Caco-2 (cell line): ENCODE measurements at places on chromosomes 16 and 17. TPM values are rescaled to one million over a fixed set of nuclear protein-coding genes. Genes with fewer than 3 reads are reported as not detected.

Gene PTGES3L
- total RNA-seq, result 1.1 and 1.2 TPM in 2 replicates

DNA sequence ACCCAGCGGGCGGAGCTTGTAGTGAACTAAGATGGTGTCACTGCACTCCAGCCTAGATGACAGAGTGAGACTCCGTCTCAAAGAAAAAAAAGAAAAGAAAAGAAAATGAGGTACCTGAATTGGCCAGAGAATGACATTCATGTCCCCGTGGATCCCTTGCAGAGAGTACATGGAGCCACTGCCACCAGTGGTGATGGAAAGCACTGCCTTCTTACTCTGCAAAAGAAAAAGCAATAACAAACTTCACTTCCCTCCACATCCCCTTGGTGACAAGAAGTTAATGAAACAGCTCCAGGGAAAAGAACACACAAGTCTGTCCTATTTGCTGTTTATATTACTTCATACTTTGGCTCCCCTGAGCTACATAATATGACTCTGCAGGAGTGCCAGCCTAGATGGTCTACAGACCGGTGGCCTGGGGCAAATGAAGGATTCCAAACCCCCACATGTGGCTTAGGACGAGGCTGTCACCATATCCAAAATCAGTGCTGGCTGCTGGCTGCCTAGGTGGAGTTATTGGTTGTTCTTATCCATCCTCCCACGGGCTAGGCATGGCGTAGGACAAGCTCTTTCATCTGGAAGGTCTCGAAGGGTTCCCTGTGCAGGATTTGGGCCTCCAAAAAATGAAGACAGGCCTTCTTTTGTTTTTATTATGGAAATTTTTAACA, 13.3 kb downstream of the NQO1 start:
- no peaks in the 10 kb centered on the region for H3K27me3 ChIP-seq
- no peak overlapping the region for H3K27ac ChIP-seq
- H3K4me1 ChIP-seq, result no peaks in the 10 kb centered on the region
- no peak for DNase-seq
- H3K36me3 ChIP-seq, result peaks cover 8% of the 10 kb centered on the region

GRCh38 chr17:72576289-72576759, 455.5 kb downstream of the SOX9 start:
- no peak for DNase-seq
- no peaks in the 10 kb centered on the region for H3K27me3 ChIP-seq
- H3K4me3 ChIP-seq, result no peak overlapping the region
- peaks cover 25% of the 10 kb centered on the region for H3K4me1 ChIP-seq

DNA sequence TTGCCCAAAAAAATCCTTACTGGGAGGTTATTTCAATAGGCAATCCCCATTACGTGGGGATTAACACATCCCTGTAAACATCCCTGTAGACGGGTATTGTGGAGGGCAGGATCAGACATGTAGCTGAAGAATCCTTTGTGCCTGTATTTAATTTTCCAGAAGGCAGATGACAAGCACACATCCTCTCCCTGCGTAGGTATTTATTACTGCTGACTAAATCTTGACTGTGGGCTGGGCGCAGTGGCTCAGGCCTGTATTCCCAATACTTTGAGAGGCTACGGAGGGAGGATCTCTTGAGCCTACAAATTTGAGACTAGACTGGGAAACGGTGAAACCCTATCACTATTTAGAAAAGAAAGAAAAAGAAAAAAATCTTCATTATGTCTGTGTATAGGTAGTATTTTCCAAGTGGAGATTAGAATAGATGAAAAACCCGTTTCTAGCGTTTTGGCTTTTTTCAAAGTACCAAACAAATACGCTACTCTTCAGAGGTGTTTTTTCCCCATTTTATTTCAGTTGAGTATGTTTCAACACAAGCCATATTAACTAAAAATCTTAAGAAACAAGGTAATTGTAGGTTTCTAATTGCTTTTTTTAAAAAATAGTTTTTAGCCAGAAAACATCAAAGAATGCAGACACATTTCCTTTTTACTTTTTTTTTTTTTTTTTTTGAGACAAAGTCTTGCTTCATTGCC, 1.5 kb upstream of the MARF1 start:
- H3K27ac ChIP-seq, result peak overlapping the region; percentile 92
- no peaks in the 10 kb centered on the region for H3K36me3 ChIP-seq
- H3K4me3 ChIP-seq, result peak overlapping the region; percentile 74; the same call in 1 of the 2 replicates

GRCh38 chr17:416293-417206, 63.9 kb upstream of the RPH3AL start:
- peaks cover 18% of the 10 kb centered on the region; the same call in 1 of the 2 replicates for H3K4me1 ChIP-seq
- H3K36me3 ChIP-seq, result no peaks in the 10 kb centered on the region
- H3K4me3 ChIP-seq, result no peak overlapping the region
- H3K27me3 ChIP-seq, result no peaks in the 10 kb centered on the region

GRCh38 chr17:53449324-53449723, 373.4 kb upstream of the KIF2B start:
- no peaks in the 10 kb centered on the region for H3K27me3 ChIP-seq
- no peaks in the 10 kb centered on the region for H3K36me3 ChIP-seq
- no peak for DNase-seq
- H3K4me3 ChIP-seq, result no peak overlapping the region
- H3K27ac ChIP-seq, result no peak overlapping the region

DNA sequence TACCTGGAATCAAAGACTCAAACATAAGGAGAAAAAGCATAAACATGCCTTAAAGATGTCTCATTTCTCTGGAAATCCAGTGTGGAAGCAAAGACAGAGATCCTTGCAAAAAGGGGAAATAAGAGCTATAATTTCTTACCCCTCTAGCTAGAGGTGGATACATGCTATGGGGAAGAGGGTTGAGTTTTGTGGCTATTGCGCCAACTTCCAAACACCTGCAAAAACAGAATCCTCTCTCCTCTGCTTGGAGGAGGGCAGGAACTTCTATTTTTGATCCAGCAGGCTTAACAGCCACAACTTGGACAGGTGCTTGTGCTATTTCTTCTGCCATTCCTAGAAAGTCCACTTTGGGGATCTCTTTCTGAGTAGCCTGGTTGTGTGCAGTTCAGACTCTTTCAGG, 21.5 kb upstream of the NUDT7 start:
- H3K27me3 ChIP-seq, result peaks cover 2% of the 10 kb centered on the region
- no peak overlapping the region for H3K4me3 ChIP-seq
- no peak for DNase-seq
- no peak overlapping the region for H3K27ac ChIP-seq
- no peaks in the 10 kb centered on the region for H3K36me3 ChIP-seq
- H3K4me1 ChIP-seq, result no peaks in the 10 kb centered on the region

DNA sequence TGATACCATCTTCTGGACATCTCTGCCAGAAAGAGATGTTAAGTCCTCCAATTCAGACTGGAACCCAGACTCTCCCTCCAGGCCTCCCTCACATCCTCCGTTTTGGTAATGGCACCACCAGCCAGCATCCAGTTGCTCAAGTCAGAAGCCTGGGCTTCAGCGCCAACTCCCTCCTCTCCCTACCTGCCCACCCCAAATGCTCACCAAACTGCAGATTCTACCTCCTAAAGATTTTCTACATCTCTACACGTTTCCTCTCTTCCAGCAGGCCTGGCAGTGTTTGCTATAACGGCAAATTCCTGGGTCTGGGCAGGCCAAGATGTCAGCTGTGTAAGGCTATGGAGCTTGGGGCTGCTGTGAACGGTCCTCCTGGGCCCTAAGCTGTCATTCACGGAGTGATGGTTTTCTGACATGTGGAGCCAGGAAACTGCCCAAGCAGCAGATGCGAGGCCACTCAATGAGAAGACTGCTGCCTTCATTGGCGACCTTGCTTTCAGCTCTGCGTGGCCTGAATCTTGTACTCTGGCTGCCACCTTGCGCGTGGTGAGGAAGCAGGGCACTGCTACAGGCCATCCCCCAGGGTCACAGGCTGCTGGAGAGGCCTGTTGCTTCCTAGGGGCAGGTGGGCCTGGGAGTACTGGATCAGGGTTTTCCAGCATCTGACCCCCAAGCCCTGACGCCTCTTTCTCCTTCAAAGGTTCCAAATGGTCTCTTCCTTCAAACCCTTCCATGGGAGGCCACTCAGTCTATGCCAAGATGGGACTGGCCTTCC, 37.7 kb downstream of the TBX4 start:
- no peaks in the 10 kb centered on the region for H3K27me3 ChIP-seq
- H3K4me1 ChIP-seq, result peaks cover 60% of the 10 kb centered on the region
- no peak overlapping the region for H3K4me3 ChIP-seq

DNA sequence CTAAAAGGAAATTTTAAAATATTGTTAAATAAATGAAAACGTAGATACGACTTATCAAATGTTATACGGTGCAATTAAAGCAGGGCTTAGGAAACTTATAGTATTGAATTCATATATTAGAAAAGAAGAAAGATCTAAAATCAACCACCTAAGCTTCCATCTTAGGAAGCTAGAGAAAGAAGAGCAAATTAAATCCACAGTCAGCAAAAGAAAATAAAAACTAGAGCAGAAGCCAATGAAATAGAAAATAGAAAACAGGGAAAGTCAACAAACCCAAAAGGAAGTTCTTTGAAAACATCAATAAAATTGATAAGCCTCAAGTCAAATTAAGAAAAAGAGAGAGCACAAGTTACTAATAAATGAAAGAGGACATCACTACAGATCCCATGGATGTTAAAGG, 74.6 kb upstream of the CACNG5 start:
- H3K36me3 ChIP-seq, result no peaks in the 10 kb centered on the region
- no peak for DNase-seq
- no peaks in the 10 kb centered on the region for H3K27me3 ChIP-seq
- no peak overlapping the region for H3K4me3 ChIP-seq
- no peaks in the 10 kb centered on the region for H3K4me1 ChIP-seq
- H3K27ac ChIP-seq, result peak overlapping the region; percentile 15

- H3K27me3 ChIP-seq, result no peaks in the 10 kb centered on the region
- no peak overlapping the region for H3K4me3 ChIP-seq
- peaks cover 4% of the 10 kb centered on the region; the same call in 1 of the 2 replicates for H3K4me1 ChIP-seq
- H3K27ac ChIP-seq, result no peak overlapping the region
- H3K36me3 ChIP-seq, result peaks cover 7% of the 10 kb centered on the region; the same call in 1 of the 2 replicates
Observed at GRCh38 chr17:81672504-81672903, 6.0 kb downstream of the CCDC137 start.
